ENCODE measurements at places on chromosomes 13 and 19.

DNA sequence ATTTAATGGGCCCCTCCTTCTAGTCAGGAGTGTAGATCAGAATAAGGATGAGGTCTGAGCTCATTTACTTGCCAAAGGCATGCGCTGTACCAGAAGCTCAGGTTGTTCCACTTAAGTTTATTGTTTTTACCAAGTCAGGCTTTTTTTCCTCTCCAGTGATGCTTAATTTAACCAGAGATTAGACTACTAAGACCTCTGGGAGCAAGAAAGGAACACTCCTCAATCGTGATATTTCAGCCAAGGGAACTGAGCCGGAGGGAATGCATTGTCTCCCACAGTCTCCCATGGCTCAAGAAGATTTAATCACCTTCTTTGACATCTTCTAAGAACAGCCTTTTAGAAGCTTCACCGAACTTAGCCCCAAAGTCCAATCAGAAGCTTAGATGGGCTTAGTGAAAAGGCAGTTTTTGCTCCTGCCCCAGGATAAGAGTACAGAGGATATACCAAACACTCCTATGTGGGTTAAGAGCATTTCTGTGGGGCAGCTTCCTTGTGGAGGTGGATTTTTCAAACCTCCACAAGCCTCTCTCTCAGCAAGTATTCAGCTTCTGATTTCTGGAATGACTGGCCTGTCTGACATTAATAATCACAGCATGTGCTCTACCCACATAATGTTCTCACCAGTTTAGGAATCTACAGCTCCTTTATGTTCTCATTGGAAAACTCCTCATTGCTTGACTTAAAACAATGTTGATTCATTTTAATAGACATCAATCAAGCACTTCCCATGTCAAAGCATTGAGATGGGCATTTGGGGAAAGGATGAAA lies 322.7 kb downstream of the SUCLA2 start:
- no peak for DNase-seq

DNA sequence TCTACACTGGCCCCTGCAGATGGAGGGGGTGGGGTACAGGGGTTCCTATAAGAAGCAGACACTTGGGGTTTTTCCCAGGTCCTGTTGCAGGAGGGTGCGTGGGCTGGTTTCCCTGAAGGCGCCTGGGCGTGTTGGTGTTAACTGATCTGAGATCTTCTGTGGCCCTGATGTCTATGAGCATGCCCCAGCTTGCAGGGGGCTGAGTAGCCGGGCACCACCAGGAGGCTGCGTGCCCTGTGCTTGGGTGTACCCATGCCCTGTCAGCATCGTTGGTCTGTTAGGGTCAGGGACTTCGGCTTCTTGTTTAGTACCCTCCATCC lies 45.3 kb downstream of the CAPN12 start:
- DNase-seq = no peak

DNA sequence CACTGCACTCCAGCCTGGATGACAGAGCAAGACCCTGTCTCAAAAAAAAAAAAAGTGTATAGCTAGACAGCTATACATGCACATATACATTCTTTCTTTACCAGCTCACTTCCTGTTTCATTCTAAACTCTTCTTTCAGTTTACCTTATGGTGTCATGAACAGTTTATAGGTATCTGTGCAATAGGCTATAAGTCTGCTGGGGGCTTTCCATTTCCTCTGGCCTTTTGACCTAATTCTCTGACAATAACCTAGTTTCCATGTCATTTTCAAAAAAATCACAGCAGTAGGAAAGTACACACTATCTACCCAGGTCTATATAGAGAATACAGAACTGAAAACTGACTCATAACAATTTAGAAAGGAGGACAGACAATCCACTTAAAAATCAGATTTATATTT lies 24.4 kb upstream of the URAD start:
- DNase-seq = no peak

- DNase-seq = no peak
These were observed 66.9 kb downstream of the NHLRC3 start for GRCh38 chr13:39105110-39105509.

DNA sequence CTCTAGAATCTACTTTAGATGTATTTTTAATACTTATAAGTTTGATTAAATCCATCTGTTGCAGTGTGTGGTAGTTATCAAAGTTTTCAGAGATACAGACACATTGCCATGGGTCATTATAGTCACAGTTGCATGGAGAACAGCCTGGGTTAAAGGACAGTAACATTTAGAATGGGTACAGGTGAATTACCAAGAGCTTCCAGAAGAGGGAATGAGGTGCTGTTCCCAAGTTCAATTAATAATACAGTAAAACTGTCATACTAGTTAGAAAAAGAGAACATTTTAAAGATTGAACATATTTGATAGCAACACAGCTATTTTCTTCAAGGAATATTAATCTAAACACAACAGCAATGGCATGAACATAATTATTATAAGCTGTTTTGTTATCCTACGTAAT lies 322.6 kb upstream of the SLC10A2 start:
- DNase-seq = no peak

- DNase-seq = no peak
These were observed 1314.6 kb downstream of the EFNB2 start for GRCh38 chr13:105220881-105221280.

DNA sequence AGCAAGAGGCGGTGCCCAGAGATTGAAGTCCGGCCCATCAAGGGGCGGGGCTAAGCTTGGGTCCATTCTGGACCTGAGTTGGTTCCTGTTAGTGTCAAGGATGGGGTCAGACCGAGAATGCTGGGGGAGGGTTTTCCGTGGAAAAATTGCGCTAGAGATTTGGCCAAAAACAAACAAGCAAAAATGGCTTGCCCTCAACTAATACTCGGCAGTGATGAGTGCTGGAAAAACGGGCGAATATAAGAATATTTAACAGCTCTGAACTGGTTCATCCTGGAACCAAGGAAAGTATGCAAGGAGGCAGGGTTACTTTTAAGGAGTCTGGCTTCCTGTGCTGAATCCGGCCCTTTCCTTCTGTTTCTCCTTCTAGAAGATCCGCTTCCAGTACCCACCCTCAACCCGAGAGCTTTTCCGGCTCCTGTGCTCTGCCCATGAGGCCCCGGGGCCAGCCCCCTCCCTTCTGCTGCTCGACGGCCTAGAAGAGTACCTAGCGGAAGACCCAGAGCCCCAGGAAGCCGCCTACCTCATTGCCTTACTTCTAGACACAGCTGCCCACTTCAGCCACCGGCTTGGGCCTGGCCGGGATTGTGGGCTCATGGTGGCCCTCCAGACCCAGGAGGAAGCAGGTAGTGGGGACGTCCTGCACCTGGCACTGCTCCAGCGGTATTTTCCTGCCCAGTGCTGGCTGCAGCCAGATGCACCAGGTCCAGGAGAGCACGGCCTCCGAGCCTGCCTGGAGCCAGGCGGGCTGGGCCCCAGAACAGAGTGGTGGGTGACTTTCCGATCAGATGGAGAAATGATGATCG lies 880 bp downstream of the SWSAP1 start:
- no peak for DNase-seq

- DNase-seq = no peak
These were observed 178.5 kb downstream of the PRR20E start for GRCh38 chr13:57345526-57345925.

DNA sequence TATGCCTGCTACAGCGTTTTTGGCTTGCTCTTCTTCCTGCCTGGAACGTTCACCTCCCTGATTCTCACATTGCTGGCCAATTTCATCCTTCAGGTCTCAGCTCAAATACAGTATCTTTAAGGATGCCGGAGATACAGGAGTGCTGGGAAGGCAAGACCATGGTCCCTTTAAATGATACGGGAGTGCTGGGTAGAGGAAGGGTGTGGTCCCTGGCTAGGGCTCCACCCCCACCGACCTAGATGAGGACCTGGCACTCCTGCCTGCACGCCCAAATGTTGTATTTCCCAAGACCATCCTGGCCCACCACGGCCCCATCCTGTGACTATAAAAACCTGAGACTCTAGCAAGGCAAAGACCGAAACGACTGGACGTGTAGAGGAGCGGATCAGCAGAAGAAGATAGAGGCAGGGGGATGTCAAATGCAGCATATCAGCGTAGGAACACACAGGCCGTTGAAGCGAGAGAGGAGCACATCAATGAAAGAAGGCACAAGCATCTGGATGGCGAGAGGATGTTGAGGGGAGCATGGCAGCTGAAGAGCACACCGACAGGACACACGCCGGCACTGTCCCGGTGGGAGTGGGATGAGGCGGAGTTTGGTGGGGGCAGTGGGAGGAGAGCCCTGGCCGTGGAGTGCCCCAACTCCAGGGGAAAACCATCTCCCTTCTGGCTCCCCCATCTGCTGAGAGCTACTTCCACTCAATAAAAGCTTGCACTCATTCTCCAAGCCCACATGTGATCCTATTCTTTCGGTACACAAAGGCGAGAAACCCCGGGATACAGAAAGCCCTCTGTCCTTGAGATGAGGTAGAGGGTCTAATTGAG lies 74.0 kb downstream of the PCDH9 start:
- no peak for DNase-seq

DNA sequence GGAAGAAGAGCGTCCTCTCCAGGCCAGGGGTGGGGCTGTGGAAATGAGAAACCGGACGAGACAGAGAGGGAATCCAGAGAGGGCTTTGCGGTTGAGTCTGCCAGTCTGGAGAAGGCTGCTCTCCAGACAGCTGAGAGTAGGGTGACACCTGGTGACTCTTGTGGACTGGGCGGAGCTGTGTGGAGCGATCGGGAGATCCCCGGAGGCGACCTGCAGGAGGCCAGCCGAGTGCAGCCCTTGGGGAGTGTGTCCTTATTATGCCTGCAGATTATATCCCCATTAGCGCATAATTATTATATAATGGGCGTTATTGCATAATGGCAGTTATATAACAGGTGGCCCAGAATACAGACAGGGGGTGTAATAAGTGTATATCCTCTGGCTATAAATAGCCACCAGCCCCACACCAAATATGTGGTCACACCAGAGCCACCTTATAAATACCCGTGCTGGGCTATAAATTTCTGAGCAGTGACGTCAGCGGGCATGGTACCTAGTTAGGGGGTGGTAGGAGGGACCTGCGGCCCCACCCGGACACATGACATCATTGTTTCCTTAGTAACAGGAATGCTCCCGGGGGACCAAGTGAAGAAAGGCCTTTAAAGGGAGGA lies 41.2 kb downstream of the NFIX start:
- DNase-seq = no peak

- DNase-seq = no peak
These were observed 1243.5 kb downstream of the EFNB2 start for GRCh38 chr13:105291987-105292386.

- no peak for DNase-seq
These were observed 413.7 kb downstream of the DCT start for GRCh38 chr13:94065741-94066140.

GRCh38 chr19:8605514-8605913 lies 5.0 kb downstream of the ADAMTS10 start:
- no peak for DNase-seq

GRCh38 chr13:78420814-78421213 lies 182.5 kb downstream of the POU4F1 start:
- DNase-seq = no peak

- DNase-seq = no peak
These were observed 52.5 kb downstream of the SLITRK1 start for GRCh38 chr13:83829810-83830209.

DNA sequence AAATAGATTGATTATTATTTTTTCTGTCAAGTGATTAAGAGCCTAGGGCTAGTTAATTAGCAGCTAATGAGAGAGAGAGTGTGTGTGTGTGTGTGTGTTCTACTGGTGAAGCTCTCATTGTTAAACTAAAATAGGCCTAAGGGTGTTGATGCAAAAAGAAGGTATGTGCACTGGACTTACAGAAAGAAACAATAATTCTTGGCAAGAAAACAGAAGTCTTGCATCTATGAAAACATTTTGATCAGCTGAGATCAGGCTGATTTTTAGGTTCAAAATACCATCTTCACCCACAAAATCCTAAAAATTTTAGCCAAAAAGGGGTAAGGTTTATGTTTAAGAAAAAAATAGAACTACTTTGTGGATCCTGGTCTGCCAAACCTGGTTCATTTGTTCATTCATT lies 106.5 kb downstream of the POSTN start:
- DNase-seq = no peak

GRCh38 chr13:27273658-27274425 lies 3.2 kb downstream of the RASL11A start:
- no peak for DNase-seq

DNA sequence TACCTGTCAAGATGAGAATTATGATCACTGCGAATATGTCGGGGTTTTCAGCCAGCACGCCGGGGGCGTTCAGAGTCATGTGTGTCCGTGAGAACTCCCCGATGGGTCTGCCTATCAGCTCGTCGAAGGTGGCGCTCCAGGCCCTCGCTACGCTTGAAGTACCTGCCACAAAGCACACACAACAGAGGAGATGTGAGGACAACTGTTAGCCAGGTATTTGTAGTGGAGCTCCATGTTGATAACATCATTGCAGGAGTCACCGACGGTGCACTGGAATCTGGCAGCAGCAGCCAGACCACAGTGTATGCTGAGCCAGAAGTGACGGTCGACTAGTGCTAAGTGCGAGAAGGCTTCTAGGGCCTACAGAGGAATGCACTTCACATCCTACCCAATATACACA lies 62.7 kb downstream of the SLC7A1 start:
- no peak for DNase-seq

DNA sequence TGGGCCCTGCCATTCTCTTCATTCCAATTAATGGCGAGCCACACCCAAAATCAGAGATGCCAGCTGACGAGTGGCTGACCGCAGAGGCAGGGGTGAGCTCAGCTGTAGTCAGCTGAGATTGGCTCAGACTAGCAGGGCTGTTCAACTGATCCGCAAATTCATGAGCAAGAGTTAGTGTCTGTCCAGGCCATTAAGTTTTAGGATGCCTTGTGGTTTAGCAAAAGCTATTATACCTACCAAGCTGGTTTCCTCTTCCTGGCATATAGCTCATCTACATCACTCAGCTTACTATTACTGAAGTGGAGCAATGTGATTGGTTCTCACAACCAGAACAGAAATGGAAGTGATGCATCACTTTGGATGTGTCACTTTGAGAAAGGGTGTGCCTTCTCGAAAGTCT lies 148.7 kb downstream of the NALCN start:
- DNase-seq = no peak

GRCh38 chr19:13932149-13932637 lies 6.0 kb downstream of the PODNL1 start:
- DNase-seq = no peak

DNA sequence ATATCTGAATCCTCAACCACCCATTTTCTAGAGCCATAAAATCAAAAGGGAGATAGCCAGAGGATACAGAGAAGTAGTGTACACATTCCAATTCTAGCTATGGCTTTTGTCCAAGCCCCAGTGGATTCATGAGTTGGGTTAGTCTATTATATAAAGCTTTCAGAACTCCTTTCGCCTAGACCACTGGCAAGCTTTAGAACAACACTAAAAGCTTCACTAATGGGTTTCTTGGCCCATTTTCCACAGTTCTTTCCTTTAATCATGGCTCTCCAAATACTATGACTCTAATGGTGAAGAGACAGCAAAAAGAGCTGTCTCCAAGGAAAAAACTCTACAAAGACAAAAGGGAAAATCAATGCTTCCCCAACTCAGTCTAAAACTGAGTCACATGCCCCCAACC lies 48.2 kb upstream of the SLITRK5 start:
- DNase-seq = no peak

- no peak for DNase-seq
These were observed 220.7 kb upstream of the MIR17HG start for GRCh38 chr13:91126806-91127205.

- DNase-seq = no peak
These were observed 38.4 kb upstream of the PEPD start for GRCh38 chr19:33559996-33560395.

- DNase-seq = no peak
These were observed 5.2 kb downstream of the LCP1 start for GRCh38 chr13:46176756-46177155.

All from stimulated activated CD8-positive, alpha-beta memory T cell treated with anti-CD3 and anti-CD28 coated beads, Interleukin-12 subunit alpha, Interleukin-12 subunit beta, amount 100 ng/mL, for 4 hours (primary cell).